ENCODE measurements at places on chromosomes 3 and 15. TPM values are rescaled to one million over a fixed set of nuclear protein-coding genes. Genes with fewer than 3 reads are reported as not detected.

DNA sequence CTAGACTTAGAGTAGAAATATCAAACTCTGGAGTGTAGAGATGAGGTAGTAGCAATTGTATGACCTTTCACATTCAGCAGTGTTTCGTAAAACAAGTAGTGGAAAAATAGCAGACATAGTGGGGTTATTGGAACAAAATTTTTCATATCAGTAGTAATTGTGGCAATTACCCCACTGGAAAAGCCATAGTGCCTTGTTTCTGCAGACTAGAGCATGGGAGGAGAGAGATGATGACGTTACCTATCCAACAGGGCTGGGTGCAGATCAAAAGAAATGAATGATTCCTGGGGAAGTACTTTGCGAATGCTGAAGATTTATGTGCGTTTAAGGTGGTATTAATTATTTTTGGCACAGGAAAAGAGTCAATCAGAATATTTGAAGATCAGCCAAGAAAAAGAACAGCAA lies 147.0 kb upstream of the LRRFIP2 start:
- DNase-seq = no peak

The SPATA12 gene
- 1.9 TPM for total RNA-seq

The STXBP5L gene
- 26.5 TPM for total RNA-seq

DNA sequence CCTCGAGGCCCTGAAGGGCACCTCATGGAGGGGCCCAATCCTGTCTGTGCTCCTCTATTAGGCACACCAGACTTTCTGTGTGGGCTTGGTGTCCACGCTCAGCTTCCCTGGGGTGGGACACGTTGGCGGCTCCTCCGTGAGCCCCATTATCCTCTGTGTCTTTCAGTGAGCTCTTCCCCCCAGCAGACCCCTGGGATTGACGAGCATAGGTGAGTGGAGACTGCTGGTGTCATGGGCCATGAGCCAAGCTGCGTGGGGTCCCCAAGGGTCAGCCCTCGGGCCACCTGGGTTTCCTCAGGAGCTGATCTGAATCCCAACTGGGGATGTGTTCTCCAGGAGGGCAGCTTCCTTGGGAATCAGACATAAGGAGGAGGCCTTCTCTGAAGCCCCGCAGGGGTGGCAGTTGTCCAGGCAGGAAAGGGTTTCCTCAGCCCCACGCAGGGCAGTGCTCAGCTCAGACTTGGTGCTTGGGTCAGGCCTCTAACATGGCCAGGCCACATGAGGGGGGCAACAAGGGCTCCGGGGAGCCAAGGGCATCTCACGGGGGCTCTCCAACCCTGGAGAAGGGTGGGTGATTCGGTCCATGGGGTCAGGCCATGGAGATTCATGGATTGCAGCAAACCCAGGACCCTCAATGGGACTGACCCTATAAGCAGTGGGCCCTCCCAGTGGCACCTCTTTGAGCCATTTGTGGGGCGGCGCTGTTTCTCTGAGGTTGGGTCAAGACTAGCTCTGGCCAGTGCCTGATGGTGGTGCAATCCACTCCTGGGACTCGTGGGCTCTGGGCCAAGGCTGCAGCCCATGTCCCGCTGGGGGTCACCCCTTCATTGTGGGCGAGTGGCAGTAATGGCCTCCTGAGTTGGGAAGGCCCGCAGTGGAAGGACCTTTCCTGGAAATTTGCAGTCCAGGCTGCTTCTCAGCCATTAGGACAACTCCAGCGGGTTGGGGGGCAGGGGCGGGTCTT lies 222.5 kb downstream of the SNRPN start:
- DNase-seq = no peak

GRCh38 chr3:69540706-69541581 lies 155.1 kb upstream of the FRMD4B start:
- peak; percentile 37 for DNase-seq

Data from umbilical cord (tissue), 2 donors.